ENCODE measurements at places on chromosomes 13 and 19.

GRCh38 chr19:50797781-50798658 lies 7.8 kb downstream of the ACP4 start:
- DNase-seq = no peak

GRCh38 chr19:36963280-36963679 lies 47.1 kb downstream of the ZNF568 start:
- DNase-seq = no peak

DNA sequence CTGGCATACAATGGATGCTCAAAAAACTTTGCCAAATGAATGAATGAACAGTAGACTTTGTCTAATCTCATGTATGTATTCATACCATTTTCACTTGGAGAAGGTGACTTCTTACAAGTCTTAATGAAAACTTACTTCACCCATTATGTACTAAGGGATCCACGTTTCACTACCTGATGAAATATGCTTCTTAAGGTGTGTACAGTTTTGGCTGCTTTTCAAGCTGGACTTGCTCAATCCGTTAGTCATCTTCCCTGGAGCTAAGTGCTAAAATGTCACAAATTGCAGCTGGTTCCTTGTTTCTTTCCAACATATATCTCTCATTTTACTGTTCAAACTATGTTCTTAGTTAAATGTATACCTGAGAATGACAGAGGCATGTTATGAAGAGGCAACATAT lies 4.2 kb upstream of the CCNA1 start:
- no peak for DNase-seq

DNA sequence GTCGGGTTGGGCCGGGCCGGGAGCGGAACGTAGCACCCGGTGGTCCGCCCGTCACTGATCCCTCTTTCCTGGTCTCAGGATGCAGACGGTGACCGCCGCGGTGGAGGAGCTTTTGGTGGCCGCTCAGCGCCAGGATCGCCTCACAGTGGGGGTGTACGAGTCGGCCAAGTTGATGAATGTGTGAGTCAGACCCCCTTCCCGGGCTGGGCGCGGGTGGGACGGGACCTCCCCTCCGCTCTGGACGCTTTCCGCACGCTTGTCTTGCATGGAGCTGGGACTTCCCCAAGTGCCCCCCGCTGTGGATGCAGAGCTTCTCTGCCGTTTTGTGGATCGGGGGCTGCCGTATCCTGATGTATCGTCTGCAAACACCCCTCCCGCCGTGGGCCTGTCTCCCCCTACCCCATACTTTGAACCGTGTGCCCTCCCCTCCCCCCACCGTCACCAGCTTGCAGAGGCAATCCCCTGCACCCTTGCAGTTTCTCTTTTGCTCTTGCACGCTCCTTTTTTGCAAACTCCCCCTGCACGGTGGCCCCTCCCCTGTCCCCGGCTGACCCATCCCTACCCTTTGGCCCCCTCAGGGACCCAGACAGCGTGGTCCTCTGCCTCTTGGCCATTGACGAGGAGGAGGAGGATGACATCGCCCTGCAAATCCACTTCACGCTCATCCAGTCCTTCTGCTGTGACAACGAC lies 669 bp downstream of the GADD45B start:
- DNase-seq = no peak

DNA sequence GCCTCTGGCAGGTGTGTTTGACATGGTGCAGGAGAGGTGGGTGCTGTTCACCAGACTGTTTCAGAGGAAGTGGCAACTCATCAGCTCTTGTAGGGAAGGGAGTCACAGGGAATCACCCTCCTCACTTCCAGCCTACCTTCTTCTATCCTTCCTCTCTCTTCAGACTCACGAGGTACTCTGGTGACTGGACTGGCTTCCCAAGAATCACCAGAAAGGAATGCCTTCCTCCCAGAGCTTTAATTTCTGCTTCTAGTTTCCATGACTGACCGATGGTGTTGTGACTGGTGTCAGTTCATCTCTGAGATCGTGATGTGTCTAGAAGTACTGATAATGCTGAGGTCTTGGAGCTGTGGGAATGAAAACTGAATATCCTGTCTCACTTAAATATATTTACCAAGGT lies 247.3 kb downstream of the KCTD12 start:
- DNase-seq = no peak

DNA sequence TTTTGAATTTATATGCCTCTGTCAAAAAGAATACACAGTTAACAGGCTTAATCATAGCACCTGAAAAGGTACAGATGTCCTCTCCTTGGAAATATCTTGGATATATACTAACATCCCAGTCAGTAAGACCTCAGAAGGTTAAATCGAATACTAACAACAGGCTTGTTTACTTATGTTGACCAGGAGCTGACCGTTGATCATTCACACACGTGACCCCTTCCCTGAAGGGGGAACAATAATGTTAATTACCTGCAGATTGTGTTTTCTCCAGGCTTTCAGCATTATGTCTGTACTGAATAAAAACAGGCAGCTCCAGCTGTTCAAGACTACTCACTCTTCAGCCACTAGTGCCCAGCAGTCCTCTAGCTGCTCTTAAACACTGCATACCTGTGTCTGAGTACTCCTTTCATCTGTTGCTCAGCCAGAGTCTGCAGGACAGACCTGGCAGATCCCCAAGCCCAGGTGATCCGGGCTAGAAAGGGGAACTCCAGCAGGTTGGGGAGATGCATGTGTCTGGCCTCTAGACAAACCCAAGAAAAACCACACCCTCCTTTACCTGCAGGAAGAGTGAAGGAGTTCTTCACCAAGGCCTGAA lies 163.9 kb downstream of the RNF17 start:
- DNase-seq = no peak

DNA sequence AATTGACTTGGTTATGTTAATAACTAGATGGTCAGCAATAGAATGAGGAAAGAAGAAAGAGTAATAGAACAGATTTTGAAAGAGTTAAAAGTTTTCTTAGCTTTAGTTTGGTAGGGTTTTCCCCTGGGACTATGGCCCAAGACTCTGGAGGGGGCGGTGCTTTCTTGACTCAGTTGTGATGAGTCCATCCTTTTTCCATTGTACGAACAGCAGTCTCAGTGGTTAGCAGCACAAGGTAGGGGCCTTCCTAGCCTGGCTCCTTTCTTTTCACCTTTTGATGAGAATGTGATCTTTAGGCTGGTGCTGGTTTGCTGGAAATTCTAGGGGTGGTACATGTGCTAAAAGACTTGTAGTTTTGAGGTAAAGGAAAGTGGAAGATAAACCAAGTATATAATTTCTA lies 38.8 kb downstream of the ZNF506 start:
- DNase-seq = no peak

- DNase-seq = no peak
Observed at GRCh38 chr13:51865838-51866237, 4.1 kb downstream of the CCDC70 start.

DNA sequence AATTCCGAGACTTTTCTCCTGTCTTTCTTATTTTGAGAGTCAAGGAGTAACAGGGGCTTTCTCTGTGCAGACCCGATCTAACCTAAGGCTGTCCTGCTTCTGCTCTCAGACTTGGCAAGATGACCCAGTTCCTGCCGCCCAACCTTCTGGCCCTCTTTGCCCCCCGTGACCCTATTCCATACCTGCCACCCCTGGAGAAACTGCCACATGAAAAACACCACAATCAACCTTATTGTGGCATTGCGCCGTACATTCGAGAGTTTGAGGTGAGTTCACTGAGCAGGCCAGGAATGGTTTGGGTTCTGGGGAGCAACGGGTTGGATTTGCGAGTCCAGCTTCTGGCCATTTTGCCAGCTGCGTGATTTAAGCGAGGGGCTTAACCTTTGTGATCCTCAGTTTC lies 1.0 kb downstream of the SNRNP70 start:
- DNase-seq = no peak

GRCh38 chr19:47754206-47755064 lies 9.1 kb downstream of the NOP53 start:
- DNase-seq = no peak
